ENCODE measurements at places on chromosomes 2 and 18.

DNA sequence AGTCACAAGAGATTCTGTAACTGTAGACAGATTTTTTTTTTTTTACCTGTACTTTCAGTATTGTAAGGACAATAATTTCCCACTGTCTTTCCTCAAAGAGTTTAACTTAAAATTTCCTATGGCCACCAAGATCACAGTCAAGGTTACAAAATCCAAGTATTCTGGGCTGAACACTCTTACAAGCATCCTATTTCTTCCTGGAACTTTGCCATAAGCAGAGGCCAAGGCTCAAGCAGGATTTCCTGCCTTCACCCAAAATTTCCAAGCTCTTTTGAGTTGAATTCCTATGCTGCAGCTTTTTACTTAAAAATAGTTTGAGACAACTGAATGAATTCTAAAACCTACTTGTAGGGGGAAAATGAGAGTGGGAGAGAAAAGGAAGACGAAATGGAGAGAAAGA, 299.4 kb downstream of the ZNF516 start:
- no peak for DNase-seq

GRCh38 chr2:2749206-2749598, 418.1 kb upstream of the MYT1L start:
- no peak for DNase-seq

- no peak for DNase-seq
Observed at GRCh38 chr2:196962325-196962724, 35.8 kb upstream of the PGAP1 start.

GRCh38 chr18:44996261-44996660, 315.6 kb downstream of the SETBP1 start:
- DNase-seq = no peak

GRCh38 chr2:102422910-102423309, at the start of gene IL18RAP:
Gene IL18RAP (plus strand): TSS chr2:102423160. CDS start chr2:102423278, 118 bp downstream.
- no peak for DNase-seq

DNA sequence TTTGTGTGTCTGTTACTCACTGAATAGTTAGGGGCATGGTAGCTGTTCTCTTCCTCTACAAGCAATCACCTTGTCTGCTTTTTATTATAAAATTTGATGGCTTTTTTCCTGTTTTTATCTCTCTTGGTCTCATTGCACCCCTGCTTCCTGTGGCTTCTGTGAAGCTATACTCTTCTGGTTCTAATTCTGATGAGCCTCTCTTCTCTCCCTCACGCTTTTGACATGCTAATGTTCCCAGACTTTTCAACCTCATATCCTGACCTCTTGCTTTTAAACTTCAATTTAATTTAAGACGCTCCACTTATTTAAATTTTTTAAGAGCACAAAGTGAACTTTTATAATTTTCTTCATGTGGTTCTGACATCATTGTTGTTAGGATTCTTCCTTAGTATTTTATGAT, 361.4 kb downstream of the DLGAP1 start:
- no peak for DNase-seq

- DNase-seq = no peak
Observed at GRCh38 chr2:239792405-239793084, 232.6 kb downstream of the NDUFA10 start.

DNA sequence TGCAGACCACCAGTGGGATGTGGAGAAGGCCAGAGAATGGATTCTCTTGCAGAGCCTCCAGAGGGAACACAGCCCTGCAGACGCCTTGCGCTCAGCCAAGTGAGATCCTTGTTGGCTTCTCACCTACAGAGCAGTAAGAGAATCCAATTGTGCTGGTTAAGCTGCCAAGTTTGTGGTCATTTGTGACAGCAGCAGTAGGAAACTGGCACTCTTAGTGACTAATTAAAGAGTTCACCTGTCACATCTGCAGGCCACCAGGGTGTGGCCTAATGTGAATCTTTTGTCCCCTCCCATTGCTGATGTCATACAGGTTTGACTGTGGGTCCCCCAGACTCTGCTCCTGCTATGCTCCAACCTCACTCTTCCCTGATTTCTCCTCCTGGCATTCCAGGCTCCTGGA, 235.9 kb downstream of the TFCP2L1 start:
- DNase-seq = no peak

DNA sequence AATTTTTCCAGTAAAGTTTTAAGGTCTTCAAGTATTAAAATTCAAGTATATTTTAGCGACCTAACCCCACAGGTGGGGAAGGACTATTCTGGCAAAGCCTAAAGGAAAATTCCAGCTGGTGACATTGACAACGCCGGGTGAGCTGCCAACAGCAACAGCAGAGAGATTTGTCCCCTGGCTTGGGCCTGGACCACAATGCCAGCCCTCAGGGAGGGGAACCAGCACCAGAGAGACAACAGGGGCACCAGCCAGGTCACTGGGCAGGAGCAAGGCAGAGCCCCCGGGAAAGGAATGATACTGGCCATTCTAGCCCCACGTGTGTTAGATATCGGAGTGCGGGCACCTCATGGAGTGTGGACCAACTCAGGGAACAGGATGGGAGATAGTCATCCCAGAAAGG, 95.7 kb downstream of the ARMC9 start:
- no peak for DNase-seq

DNA sequence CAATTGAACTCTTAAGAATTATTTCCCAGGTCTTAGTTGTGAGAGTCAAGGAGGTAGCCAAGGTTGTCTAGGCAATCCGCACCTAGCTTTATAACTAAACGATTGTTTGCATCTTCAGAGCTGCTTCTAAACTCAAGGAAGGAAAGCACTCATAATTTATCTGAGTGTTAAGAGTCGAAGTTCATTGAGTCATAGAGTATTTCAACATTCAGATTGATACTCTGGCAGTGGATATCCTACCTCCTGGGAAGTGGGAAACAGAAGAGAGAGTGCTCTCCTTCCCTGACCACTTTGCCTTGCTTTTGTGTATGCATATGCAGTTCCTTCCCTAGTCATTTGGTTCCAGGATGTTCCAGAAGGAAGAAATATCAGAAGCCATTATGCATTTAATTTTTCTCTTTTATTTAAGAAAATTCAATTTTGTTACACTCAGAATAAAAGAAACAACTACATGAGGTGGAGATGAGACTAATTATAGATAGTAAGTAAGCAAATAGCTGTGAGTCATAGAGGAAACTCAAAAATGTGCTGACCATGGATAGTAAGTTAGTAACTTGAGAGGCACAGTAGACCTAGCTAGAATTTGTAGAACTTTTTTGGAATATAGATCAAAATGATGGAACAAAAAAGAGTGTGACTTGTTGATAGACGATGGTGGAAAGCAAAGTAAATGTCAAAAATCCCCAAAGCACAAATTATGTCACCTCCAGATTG, 35.4 kb upstream of the FSHR start:
- no peak for DNase-seq

GRCh38 chr2:7819316-7819715, 862.5 kb upstream of the ID2 start:
- DNase-seq = no peak

GRCh38 chr2:74763962-74764428, 69.9 kb upstream of the HK2 start:
- no peak for DNase-seq

DNA sequence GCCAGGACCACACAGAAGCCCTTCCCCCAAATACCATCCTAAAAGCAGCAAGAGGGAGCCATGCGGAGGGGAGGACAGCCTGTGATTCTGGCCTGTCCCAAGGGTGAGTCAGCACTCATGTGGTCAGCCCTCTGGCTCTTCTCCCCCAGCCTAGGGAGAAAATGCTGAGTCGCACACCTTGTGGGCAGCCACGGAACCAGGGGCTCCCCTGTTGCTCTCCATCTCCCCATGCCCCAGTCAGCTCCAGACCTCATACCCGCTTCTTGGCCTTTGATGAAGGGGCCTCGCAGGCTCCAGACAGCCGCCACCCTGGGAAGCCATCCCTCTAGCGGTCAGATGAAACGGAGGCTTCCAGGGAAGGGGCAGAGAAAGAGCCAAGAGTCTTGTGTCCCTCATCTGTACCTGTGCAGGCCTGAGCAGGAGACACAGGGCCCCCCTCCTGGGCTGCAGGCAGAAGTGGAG, 181.3 kb upstream of the SIX2 start:
- no peak for DNase-seq

- no peak for DNase-seq
Observed at GRCh38 chr2:129881786-129882396, 97.6 kb upstream of the RAB6C start.

DNA sequence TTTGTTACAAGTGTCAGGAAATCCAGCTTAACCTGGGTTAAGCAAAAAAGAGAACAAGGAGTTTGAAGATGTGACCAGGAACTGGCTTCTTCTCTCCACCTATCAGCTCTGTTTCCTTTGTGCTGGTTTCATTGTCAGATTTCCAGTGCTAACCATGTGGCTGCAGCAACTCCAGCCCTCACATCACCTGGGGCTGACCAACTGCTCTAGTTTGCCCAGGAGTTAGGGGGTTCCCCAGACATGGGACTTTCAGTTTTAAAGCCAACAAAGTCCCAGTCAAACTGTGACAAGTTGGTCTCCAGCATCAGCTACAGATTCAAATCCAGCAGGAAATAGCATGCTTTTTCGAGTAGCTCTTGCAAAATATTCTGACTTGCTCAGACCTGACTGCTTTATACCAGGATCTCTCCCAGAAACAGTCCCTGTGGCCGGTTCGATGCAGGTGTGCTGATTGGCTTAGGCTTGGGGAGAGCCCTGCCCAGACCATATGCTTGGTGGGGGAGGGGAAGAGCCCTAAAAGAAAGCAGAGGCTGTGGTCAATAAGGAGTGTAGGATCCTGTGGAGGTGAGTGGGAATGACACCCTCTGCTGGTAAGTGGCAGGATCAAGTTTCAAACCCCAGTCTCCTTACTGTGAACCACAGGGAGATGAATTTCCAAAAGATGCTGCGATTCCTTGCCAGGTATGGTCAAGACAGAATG, 49.5 kb downstream of the KCNE4 start:
- no peak for DNase-seq

DNA sequence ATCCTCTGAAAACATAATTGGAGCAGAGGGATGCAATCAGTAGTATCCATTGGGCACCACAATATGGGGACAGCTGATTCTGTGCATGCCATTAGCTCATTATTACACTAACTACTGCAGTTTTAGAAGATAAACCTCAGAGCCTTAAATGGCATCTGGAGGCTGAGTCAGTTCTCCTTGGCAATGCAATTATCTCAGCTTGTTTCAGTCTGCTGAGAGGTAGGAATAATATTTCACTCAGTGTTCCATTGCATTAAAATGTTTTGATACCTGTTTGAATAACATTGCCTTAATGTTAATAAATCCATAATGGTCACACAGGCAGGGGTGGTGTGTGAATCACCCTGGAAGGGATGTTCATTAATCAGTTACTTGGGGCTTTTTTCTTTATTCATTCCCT, 309.6 kb downstream of the LRRTM1 start:
- no peak for DNase-seq

DNA sequence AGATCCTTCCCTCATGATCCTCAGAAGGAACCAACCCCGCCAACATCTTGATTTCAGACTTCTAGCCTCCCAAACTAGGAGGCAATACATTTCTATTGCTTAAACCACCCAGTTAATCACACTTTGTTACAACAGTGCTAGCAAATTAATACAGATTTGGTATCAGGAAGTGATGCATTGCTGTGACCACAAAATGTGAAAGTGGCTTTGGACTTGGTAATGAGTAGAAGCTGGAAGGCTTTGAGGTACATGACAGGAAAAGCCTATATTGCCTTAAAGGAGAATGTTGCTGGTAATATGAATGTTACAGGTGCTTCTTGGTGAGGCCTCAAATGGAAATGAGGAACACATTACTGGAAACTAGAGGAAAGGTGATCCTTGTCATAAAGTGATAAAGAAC, 260.3 kb downstream of the SATB2 start:
- DNase-seq = no peak

GRCh38 chr2:97718942-97719341, 5.6 kb downstream of the ZAP70 start:
- no peak for DNase-seq

DNA sequence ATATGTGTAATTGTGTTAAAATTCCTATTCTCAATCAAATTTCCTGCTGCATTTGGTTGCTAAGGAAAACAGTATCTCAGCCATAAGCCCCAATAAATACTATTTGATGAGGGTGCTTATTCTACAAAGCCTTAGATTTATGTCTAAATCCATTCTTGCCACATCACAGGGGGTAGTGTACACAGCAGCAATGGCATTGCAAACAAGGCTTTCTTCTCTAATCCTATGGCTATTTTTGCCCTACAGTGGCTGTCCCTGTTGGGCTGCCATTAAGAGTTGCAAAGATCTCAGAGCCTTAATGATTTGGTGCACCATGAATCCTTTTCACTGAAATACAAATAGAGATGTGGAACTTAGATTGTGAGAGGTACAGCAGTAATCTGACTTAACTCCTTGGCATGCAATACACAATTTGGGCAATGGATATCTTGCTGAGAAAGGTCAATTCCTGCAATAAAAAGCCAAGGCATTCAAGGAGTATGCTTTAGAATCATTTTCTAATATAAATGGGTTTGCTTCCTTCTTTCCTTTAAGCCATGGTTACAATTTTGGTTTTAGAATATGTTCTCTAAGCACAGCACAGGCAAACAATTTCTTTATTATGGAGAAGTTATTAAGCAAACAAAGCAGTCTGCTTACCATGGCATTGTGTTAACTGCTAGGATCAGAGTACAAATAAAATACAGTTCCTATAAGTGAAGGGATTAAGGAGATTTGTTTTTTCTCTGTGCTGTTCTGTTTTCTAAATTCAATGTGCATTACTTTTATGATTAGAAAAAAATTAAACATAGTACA, 69.8 kb upstream of the CD302 start:
- no peak for DNase-seq

DNA sequence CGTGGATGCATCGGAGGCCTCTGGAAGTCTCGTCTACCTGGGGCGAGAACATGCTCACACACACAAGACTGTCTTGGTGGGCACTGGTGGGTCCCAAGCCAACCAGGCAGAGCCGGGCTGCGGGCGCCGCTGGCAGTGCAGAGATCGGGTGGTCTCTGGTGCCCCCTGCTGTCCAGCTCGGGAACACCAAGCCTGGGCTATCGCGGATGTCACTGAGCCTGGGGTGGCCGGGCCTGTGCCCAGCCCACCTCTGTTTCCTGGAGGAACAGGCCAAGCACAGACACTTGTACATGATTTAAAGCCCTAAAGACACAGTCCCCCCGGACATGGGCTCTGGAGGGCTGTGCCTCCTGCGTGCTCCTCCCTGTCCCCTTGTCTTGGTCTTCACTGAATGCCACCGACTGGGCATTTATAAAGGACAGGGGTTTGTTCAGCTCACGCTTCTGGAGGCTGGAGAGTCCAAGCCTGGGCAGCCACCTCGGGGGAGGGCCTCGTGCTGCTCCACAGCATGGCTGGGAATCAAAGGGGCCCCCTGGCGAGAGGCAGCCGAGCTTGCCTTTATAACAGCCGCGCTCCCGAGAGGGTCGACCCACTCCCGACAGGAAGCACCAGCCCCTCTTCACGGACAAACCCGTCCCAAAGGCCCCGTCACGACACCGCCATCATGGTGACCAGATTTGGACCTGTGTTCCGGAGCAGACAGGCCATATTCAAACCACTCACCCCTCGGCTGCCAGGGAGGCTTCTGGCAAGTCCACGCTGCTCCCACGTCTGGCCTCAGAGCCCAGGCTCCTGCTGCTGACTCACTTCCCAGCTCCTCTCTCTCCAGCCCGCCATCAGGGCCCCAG, 3.6 kb upstream of the OTOS start:
- DNase-seq = peak; percentile 66

- DNase-seq = no peak
Observed at GRCh38 chr2:25290811-25291495, 50.8 kb downstream of the DNMT3A start.
